CD4-positive, alpha-beta memory T cell (primary cell): ENCODE measurements at places on chromosomes 3 and 15. TPM values are rescaled to one million over a fixed set of nuclear protein-coding genes. Genes with fewer than 3 reads are reported as not detected.

DNA sequence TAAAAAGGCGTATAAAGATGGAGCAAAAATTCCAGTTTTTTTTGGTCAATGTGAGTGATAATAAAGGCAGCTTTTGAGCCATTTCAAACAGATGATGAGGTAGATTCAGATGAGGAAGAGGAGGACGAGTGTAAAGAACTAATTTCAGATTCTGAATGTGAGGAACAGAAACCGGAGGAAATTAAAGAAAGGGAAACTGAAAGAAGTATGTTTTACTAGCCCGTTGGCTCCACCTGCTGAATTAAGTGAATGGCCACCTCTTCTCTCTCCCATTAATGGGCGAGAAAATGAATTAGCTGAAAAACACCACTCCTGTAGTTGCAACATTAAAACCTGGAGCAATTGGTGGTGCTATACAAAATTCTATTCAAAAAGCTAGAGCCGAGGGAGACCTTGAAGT, 55.4 kb downstream of the CYP19A1 start:
- DNase-seq = no peak

GRCh38 chr3:195738274-195739044, 17.7 kb downstream of the MUC20 start:
- no peak for DNase-seq

GRCh38 chr15:99118801-99119546, 14.1 kb downstream of the SYNM start:
- DNase-seq = no peak

- no peak for DNase-seq
Measured at GRCh38 chr15:100348578-100348977, 6.8 kb upstream of the ADAMTS17 start.

CFAP20DC gene
- 0.50 TPM for total RNA-seq

VGLL4 gene
- total RNA-seq = 29.2 TPM

GRCh38 chr3:53845103-53845880, 927 bp downstream of the CHDH start:
- no peak for DNase-seq

ABTB1 gene
- total RNA-seq = 169 TPM

GRCh38 chr3:45211466-45212094, 14.5 kb downstream of the TMEM158 start:
- DNase-seq = no peak

GRCh38 chr15:64019764-64020163, 26.5 kb downstream of the DAPK2 start:
- no peak for DNase-seq

GRCh38 chr15:54803134-54803808, 393.5 kb downstream of the RSL24D1 start:
- no peak for DNase-seq
